Mucosa of gallbladder (tissue), 1 donor: ENCODE measurements at places on chromosomes 12 and 14. TPM values are rescaled to one million over a fixed set of nuclear protein-coding genes. Genes with fewer than 3 reads are reported as not detected.

GRCh38 chr12:82873951-82874350 is 187.2 kb downstream of the TMTC2 start:
- DNase-seq = no peak

- DNase-seq = no peak
Measured at GRCh38 chr12:125999628-126000027, 934.4 kb downstream of the AACS start.

- no peak for DNase-seq
Measured at GRCh38 chr14:34437729-34438080, 24.3 kb downstream of the SPTSSA start.

DNA sequence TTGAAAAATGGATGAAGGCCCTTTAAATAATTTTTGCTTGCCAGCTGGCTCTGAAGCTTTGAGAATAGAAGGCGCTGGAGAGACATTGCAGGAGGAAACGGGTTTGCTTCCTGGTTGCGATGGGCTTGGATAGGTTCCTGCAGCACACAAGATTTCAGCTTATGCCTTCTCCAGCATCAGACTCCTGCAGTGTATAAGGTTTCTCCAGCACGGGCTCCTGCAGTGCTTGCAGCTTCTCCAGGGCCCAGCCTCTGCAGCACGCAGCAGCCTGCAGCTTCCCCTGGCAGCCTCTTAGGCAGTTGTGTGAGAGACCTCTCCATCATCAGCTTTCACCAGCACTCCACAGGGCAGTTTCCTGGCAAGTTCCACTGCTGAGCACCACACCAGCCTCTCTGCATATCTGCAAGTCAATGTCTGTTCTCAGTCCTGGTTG is 78.7 kb upstream of the ZDHHC17 start:
- DNase-seq = peak; percentile 29

- no peak for DNase-seq
Measured at GRCh38 chr12:108638141-108638827, 4.6 kb upstream of the SELPLG start.

- DNase-seq = peak; percentile 46
Measured at GRCh38 chr14:100067971-100068959, 3.0 kb downstream of the EVL start.

GRCh38 chr12:77685112-77685511 is 145.6 kb upstream of the NAV3 start:
- peak; percentile 68 for DNase-seq

The PLD4 gene
- total RNA-seq = 16.7 TPM

The TAS2R42 gene
- total RNA-seq = not detected

The DPPA3 gene
- not detected for total RNA-seq
